ENCODE measurements at places on chromosomes 4 and X. TPM values are rescaled to one million over a fixed set of nuclear protein-coding genes. Genes with fewer than 3 reads are reported as not detected.
A peak's percentile ranks its signal among the peaks of the same experiment; 100 is the strongest.

DNA sequence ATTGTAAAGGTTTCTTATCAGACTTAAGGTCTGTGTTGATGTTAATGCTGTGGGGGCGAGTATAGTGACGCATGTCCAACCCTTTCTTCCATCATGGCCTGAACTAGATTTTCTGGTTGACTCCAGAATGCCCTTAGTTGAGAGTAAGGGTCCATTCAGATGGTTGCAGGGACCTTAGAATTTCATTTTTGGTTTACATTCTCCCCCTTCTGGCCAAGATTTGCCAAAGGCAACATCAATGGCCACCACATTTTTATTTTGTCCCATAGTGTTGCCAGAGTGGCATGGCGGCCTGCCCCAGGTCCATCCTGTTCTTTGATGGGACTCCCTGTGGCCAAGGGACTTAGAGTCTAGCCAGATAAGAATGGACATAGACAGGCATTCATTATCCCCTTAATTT lies 368.5 kb downstream of the GPM6A start:
- no peaks in the 10 kb centered on the region for H3K27me3 ChIP-seq
- H3K4me1 ChIP-seq, result no peaks in the 10 kb centered on the region
- H3K27ac ChIP-seq, result no peak overlapping the region

DNA sequence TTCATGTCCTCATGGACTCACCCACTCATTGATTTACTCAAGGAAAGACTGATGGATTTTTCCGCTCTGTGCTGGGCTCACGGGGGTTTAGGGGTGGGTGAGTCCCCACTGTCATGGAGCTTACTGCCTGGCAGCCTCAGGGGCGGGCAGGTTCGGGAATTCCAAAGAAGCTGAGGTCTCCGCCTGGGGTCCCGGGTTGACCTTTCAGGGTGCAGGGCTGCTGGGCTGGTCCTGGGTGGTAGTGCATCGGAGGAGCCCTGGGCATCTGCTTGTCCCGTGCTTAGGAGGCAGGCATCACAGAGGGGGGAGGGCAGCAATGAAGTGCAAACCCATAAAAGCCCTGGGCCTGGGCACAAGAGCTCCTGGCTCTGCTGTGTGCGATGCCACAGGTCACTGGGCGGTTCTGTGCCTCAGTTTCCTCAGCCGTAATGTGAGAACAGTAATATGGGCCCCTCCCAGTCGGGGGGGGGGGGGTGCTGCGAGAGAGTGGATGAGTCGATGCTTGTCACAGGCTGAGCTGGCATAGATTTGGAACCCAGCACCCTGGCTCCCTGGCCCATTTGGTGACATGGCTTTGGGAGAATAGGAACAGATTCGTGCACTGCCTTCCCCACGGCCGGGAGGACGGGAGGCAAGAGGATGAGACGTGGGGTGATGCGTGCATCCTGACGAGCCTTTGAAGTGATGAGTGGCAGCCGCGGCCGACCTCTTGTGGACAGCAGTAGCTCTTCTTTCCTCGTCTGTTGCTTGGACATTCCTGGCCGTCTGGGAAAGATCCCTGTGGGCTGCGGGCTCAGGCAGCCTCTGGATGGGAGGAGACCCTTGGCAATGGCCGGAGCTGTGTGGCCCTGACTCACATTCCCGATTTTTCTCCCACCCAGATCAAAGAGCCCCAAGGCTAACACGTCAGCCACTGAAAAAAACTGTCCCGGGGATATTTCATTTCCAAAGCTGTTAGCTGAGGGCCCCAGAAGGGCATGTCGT lies 42.0 kb downstream of the PSAPL1 start:
- H3K4me3 ChIP-seq, result no peak overlapping the region
- no peaks in the 10 kb centered on the region for H3K27me3 ChIP-seq
- no peaks in the 10 kb centered on the region for H3K4me1 ChIP-seq
- no peaks in the 10 kb centered on the region for H3K36me3 ChIP-seq
- H3K27ac ChIP-seq, result no peak overlapping the region

GRCh38 chrX:115229337-115230003 lies 4.4 kb downstream of the LRCH2 start:
- no peak overlapping the region for H3K4me3 ChIP-seq
- H3K27me3 ChIP-seq, result peaks cover 15% of the 10 kb centered on the region
- H3K36me3 ChIP-seq, result no peaks in the 10 kb centered on the region
- H3K4me1 ChIP-seq, result no peaks in the 10 kb centered on the region
- no peak for DNase-seq

GRCh38 chrX:129577877-129578276 lies 37.8 kb downstream of the OCRL start:
- H3K36me3 ChIP-seq, result peaks cover 2% of the 10 kb centered on the region
- no peaks in the 10 kb centered on the region for H3K27me3 ChIP-seq
- no peaks in the 10 kb centered on the region for H3K4me1 ChIP-seq
- H3K27ac ChIP-seq, result no peak overlapping the region
- H3K4me3 ChIP-seq, result no peak overlapping the region

The CXCL5 gene
- not detected for total RNA-seq

The ALB gene
- total RNA-seq, result not detected

The SRPK3 gene
- total RNA-seq, result 0.09 TPM

GRCh38 chrX:95156566-95156965 lies 1482.6 kb downstream of the FAM133A start:
- no peaks in the 10 kb centered on the region for H3K27me3 ChIP-seq
- no peak overlapping the region for H3K4me3 ChIP-seq
- no peak for DNase-seq
- H3K4me1 ChIP-seq, result no peaks in the 10 kb centered on the region

- no peaks in the 10 kb centered on the region for H3K4me1 ChIP-seq
- no peak overlapping the region for H3K4me3 ChIP-seq
These were observed 186.1 kb upstream of the LNX1 start for GRCh38 chr4:53777244-53777984.

The ZNF732 gene
- not detected for total RNA-seq

The CDS1 gene
- total RNA-seq, result 0.07 TPM

- no peak for DNase-seq
- no peak overlapping the region for H3K27ac ChIP-seq
- peaks cover 2% of the 10 kb centered on the region for H3K4me1 ChIP-seq
These were observed 192.7 kb downstream of the GASK1B start for GRCh38 chr4:157980158-157980557.

The NAA11 gene
- not detected for total RNA-seq

- H3K36me3 ChIP-seq, result no peaks in the 10 kb centered on the region
- H3K27me3 ChIP-seq, result no peaks in the 10 kb centered on the region
- H3K4me1 ChIP-seq, result no peaks in the 10 kb centered on the region
These were observed 276.9 kb upstream of the PCDH7 start for GRCh38 chr4:30443289-30443688.

GRCh38 chr4:90190525-90190924 lies 63.3 kb downstream of the CCSER1 start:
- H3K4me3 ChIP-seq, result no peak overlapping the region
- no peaks in the 10 kb centered on the region for H3K4me1 ChIP-seq
- H3K27me3 ChIP-seq, result no peaks in the 10 kb centered on the region
- no peak overlapping the region for H3K27ac ChIP-seq
- no peak for DNase-seq
- H3K36me3 ChIP-seq, result no peaks in the 10 kb centered on the region

GRCh38 chrX:86047936-86048280 lies 550 bp upstream of the CHM start:
- H3K4me1 ChIP-seq, result peaks cover 7% of the 10 kb centered on the region
- peaks cover 2% of the 10 kb centered on the region for H3K36me3 ChIP-seq
- no peak overlapping the region for H3K4me3 ChIP-seq
- no peak overlapping the region for H3K27ac ChIP-seq
- peaks cover 2% of the 10 kb centered on the region for H3K27me3 ChIP-seq

GRCh38 chr4:158826057-158826456 lies 57.2 kb downstream of the FNIP2 start:
- DNase-seq, result no peak
- H3K4me1 ChIP-seq, result peaks cover 44% of the 10 kb centered on the region
- H3K36me3 ChIP-seq, result peaks cover 14% of the 10 kb centered on the region
- no peak overlapping the region for H3K27ac ChIP-seq
- H3K27me3 ChIP-seq, result no peaks in the 10 kb centered on the region
- no peak overlapping the region for H3K4me3 ChIP-seq

The CDX4 gene
- not detected for total RNA-seq

- no peak for DNase-seq
- no peak overlapping the region for H3K4me3 ChIP-seq
- no peaks in the 10 kb centered on the region for H3K27me3 ChIP-seq
- no peak overlapping the region for H3K27ac ChIP-seq
- H3K36me3 ChIP-seq, result no peaks in the 10 kb centered on the region
These were observed 1440.9 kb upstream of the ADGRL3 start for GRCh38 chr4:59759082-59759825.

The SMIM31 gene
- total RNA-seq, result not detected

GRCh38 chr4:55014876-55015275 lies 110.5 kb downstream of the KDR start:
- H3K4me1 ChIP-seq, result peaks cover 3% of the 10 kb centered on the region
- DNase-seq, result no peak
- no peak overlapping the region for H3K27ac ChIP-seq
- H3K36me3 ChIP-seq, result no peaks in the 10 kb centered on the region

DNA sequence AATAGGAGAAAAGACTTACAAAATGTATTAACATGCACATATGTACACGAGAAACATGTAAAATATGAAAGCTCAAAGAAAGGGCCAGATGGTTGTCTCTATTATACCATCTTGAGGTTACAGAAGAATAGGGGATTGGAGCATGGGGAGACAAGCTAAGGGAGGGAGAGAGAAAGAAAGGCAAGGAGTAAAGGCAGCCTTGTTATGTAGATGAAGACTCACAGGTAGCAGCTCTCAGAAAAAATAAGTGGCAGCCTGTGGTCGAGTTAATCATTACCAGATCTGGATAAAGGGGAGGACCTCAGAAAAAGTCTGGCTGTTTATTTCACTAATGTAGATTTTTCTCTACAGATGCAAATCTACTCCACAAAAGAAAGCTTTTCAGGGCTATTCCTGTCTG lies 26.6 kb upstream of the PPP1R2C start:
- no peak overlapping the region for H3K4me3 ChIP-seq
- no peak for DNase-seq
- H3K27ac ChIP-seq, result no peak overlapping the region
- H3K4me1 ChIP-seq, result no peaks in the 10 kb centered on the region

GRCh38 chrX:102126863-102127262 lies 1.4 kb downstream of the TCEAL2 start:
- no peak overlapping the region for H3K4me3 ChIP-seq
- peaks cover 4% of the 10 kb centered on the region for H3K4me1 ChIP-seq
- DNase-seq, result no peak
- no peak overlapping the region for H3K27ac ChIP-seq
- peaks cover 30% of the 10 kb centered on the region for H3K27me3 ChIP-seq

The TCEAL2 gene
- 0.41 TPM for total RNA-seq

GRCh38 chrX:124736553-124737270 lies 390.3 kb downstream of the SH2D1A start:
- H3K4me3 ChIP-seq, result peak overlapping the region; percentile 65
- peak; percentile 62 for DNase-seq
- H3K27me3 ChIP-seq, result no peaks in the 10 kb centered on the region
- peak overlapping the region; percentile 66 for H3K27ac ChIP-seq
- no peaks in the 10 kb centered on the region for H3K36me3 ChIP-seq

- H3K36me3 ChIP-seq, result no peaks in the 10 kb centered on the region
- no peak overlapping the region for H3K4me3 ChIP-seq
- no peaks in the 10 kb centered on the region for H3K27me3 ChIP-seq
- no peaks in the 10 kb centered on the region for H3K4me1 ChIP-seq
These were observed 36.1 kb downstream of the DMD start for GRCh38 chrX:33175201-33175600.

DNA sequence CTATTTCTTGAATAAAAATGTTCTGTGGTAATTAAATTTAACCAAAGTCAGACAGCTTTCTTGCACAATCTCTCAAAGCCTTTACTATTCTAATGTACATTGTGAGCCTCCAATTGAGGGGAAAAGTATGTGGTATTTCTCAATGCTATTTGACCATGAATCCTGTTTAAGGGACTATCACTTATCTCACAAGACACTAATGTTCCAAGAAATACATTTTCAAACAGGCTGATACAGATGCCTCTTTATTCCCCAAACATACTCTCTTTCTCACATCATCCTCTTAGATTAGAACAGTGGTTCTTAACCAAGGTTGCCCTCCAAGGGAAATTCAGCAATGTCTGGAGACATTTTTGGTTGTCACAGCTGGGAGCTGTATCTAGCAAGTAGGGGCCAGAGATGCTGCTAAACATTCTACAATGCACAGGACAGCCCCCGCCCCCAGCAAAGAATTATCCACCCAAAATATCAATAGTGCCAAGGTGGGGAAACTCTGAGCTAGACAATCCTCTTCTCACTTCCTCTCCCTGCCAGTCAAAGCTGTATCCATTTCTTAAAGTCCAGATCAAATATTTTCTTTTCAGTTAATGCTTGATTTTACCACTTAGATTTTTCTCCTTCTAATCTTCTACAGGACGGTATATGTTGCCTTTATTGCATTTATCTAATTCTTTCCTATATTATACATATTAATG lies 129.2 kb upstream of the TRIM2 start:
- no peak overlapping the region for H3K27ac ChIP-seq
- DNase-seq, result no peak
- no peaks in the 10 kb centered on the region for H3K4me1 ChIP-seq
- no peaks in the 10 kb centered on the region for H3K36me3 ChIP-seq
- no peaks in the 10 kb centered on the region for H3K27me3 ChIP-seq
- no peak overlapping the region for H3K4me3 ChIP-seq

DNA sequence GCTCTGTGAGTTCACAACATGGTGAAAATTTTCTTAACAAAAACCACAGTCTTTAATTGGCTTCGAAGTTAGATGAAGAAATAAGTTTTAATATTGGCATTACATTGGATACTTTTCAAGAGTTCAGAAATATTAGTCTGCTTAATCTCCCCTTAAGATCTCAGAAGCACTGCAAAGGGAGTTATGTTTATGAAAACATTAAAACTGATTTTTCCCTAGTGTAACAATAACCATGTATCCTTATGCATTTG lies 1.5 kb downstream of the SETD7 start:
- H3K27ac ChIP-seq, result peak overlapping the region; percentile 94
- H3K4me3 ChIP-seq, result peak overlapping the region; percentile 91
- peaks cover 38% of the 10 kb centered on the region for H3K4me1 ChIP-seq
- peaks cover 4% of the 10 kb centered on the region for H3K36me3 ChIP-seq
- peaks cover 11% of the 10 kb centered on the region for H3K27me3 ChIP-seq

The ATP8A1 gene
- total RNA-seq, result 30.7 TPM

The PRRG3 gene
- not detected for total RNA-seq

DNA sequence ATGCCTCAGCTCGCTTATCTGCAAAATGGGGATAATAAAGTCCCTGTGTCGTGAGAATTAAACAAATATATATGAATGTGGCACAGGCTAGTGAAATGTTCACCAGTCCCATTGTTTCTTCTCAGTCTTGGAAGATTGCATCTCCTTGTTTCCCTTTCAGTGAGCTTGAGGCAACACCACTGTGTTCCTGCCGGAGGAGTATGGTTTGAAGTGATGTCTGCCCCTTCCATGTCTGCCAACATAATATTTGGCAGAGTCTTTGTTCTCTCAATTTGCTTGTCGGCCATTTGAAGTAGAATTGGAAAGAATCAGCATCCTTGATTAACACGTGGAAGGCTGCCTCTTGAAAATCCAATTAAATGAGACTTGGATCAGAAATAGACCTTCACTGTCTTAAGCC lies 1088.5 kb upstream of the INTU start:
- no peak overlapping the region for H3K4me3 ChIP-seq
- no peaks in the 10 kb centered on the region for H3K36me3 ChIP-seq
- no peak for DNase-seq

DNA sequence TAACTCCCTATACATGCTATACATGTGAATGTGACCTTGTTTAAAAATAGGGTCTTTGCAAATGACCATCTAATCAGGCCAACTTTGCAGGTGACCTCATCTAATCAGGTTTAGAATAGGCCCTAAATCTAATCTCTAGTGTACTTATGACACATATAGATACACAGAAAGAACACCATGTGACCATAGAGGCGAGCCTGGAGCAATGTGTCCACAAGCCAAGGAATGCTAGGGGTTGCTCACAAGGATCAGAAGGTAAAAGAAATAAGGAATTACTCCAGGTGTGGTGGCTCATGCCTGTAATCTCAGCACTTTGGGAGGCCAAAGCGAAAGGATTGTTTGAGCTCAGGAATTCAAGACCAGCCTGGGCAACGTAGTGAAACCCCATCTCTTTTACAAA lies 9.6 kb upstream of the C4orf36 start:
- peaks cover 9% of the 10 kb centered on the region for H3K27me3 ChIP-seq
- no peaks in the 10 kb centered on the region for H3K4me1 ChIP-seq
- H3K27ac ChIP-seq, result no peak overlapping the region
